ENCODE measurements at places on chromosomes 13 and 19.

- DNase-seq = no peak
Observed at GRCh38 chr13:62704875-62705274, 1289.2 kb upstream of the PCDH20 start.

- DNase-seq = no peak
Observed at GRCh38 chr13:107461751-107462150, 753.6 kb downstream of the LIG4 start.

DNA sequence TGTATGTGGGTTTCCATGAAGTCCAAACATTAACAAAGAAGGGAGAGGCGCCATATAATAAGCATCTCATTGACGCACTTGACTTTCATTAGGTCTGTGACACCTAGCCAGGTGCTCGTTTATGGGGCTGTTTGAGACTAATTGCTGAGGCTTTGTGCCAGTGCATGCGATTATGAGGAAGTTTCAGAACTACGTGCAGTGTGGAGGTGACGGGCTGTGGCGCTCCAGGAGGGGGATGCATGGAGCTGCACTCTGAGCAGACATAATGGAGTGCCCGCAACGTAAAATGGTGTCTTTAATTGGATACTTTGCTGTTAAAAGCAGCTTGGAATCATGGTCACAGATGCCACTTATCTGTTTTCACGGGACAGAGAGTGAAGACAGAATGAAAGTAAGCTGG, 223.2 kb downstream of the FGF9 start:
- DNase-seq = no peak

DNA sequence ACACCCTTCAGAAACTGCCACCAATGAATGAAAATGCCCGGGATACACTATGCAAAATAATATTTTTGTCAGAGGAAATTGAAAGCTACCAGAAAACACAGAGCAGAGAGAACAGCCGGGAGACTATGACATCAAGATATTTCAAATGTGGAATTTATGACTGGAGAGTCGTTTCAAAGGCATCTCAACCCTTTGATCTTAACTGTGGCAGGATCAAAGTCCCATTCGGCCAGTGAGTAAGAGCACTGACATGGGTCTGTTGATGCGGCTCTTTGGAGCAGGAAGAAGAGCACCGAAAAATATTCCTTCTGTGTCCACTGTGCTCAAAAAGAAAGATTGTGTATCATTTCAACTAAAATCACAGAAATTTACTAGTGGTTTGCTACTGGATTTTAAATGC, 201.9 kb downstream of the RFC3 start:
- no peak for DNase-seq

DNA sequence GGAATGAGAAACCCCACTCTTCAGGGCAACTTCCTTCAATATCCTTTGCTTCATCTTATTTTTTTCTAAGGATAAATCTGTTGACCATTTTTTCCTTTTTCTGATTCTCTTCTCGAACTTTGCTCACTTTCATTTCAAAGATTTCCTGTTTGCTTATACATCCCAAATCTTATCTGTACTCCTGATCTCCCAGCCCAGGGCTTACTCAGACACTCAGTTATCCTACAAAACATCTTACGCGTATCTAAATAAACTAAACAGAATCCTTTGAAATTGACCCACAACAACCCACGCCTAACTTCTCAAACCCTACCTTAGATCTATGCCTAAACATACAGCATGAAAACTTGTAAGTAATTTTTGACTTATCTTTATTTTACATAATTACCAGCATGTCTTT, 179.2 kb downstream of the ABCC4 start:
- DNase-seq = no peak

GRCh38 chr13:75225288-75226032, 256.5 kb downstream of the TBC1D4 start:
- DNase-seq = no peak

GRCh38 chr19:1470305-1471009, 8.6 kb downstream of the C19orf25 start:
- no peak for DNase-seq

GRCh38 chr13:76769271-76769791, 116.9 kb downstream of the KCTD12 start:
- DNase-seq = no peak

DNA sequence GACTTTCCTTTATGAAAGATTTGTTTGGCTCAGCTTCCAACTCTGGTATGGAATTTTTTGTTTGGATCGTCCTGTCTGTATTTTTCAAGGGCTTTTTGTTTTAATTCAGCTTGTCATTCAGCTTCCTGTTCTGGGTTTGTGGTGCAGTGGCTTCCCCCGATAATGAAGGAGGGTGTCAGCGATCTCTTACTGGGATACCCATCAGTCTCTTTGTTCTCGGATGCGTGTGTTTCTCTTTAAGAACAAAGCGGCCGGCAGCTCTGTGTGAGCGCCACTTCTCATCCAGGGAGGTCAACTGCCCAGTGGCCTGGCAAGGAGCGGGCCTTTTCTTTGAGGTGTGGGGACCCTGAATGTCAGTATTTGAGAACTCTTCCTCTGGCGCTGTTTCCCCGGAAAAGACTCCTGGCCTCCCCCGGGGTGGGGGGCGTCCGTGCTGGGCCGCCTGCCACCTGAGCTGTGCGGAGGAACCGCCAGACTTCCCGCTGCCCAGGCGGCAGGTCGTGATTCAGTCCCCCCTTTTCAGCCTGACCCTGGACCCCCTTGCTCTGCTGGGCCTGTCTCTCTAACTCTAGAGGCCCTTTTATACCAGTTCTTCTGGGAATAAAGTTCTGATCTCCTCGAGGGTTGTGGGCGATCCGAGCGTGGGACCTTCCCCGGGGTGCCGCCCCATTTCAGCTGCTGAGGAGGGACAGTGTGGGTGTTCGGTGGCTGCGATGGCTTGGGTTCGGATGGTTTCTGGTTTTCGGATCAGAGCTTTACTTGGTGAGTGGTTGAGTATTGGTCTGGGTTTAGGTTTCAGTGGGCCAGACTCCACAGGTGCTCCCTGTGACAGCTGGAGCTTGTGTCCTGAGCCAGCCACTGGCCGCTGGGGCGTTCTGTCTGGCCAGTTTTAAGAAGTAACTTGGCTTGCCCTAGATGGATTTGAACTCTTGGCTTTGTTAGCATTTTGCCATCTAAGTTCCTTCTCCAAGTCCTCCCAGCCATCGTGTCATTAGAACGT, 3.4 kb downstream of the SF3A2 start:
- peak; percentile 49 for DNase-seq

GRCh38 chr19:38838208-38838985, 6.8 kb upstream of the ECH1 start:
- DNase-seq = peak; percentile 40

DNA sequence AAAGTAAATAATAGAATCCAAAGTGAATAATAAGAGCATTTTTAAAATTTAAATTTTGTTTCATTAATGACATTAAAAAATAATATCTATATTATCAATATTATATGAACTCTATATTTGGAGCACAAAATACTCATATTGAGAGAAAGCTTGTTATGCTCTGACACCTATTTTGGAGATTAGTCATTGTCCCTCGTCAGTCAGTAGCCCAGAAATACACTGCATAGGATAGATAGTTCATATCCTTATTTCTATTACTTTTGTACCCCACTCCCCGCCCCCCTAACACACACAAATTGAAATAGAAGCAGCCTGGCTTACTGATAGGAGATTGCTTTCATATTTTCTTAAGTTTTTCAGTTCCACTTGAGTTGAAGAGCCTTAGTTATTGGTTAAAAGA, 652.8 kb downstream of the PCDH9 start:
- no peak for DNase-seq

DNA sequence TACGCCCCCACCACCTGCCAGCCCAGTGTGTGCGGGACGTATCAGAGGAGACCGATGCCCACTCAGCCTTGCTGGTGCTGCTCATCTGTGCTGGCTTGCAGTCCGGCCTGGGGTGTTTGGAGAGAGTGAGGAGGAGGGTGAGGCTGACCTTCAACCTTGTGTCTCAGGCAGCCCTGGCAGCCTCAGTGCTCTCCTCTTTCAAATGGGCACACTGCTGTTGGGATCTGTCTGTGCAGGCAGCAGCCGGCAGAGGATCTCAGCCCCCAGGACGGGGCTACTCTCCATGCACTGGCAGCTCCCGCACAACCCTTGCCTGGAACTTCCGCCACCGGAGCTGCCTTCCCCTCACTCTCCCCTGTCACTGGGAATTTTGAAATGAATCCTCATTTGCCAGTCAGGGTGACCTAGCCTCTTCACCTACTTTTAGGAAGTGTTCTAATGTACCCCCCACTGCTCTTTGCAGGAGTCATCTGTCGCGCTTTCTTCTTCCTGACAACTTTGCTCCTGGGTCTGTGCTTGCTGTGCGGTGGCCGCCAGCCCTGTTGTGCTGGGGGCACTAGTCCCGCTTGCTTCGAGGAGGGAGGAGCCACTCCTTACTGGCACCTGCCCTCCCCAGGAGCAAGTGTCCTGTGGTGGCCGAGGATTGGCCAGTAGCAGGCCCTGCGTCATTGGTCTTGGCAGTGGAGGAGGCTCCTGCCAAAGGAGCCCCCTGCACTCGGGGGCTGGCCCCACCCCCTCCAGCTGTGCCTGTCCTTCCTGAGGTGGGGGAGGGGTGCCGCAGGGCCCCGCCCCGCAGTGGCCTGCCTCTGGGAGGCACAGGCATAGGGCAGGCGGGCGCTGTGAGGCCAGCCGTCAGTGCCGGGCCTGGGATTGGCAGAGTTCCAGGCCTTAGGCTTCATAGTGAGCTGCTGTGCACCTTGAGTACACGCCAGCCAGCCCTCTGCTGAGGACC, 53.4 kb downstream of the TSSK6 start:
- DNase-seq = no peak

GRCh38 chr13:66501181-66501580, 729.0 kb downstream of the PCDH9 start:
- no peak for DNase-seq

DNA sequence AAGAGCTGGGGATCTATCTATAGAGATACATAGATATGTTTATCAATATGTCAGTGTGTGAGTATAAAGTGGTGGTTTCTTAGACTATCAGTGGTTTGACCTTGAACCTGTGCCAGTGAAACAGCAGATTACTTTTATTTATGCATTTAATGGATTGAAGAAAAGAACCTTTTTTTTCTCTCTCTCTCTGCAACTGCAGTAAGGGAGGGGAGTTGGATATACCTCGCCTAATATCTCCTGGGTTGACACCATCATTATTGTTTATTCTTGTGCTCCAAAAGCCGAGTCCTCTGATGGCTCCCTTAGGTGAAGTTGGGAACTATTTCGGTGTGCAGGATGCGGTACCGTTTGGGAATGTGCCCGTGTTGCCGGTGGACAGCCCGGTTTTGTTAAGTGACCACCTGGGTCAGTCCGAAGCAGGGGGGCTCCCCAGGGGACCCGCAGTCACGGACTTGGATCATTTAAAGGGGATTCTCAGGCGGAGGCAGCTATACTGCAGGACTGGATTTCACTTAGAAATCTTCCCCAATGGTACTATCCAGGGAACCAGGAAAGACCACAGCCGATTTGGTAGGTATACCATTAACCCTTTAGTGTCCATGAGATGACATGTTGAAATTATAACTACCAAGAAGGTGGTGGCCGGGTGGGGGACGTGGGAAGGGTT, 880 bp downstream of the FGF9 start:
- no peak for DNase-seq

All from A172 (cell line).